ENCODE measurements at places on chromosomes 6 and 20.

DNA sequence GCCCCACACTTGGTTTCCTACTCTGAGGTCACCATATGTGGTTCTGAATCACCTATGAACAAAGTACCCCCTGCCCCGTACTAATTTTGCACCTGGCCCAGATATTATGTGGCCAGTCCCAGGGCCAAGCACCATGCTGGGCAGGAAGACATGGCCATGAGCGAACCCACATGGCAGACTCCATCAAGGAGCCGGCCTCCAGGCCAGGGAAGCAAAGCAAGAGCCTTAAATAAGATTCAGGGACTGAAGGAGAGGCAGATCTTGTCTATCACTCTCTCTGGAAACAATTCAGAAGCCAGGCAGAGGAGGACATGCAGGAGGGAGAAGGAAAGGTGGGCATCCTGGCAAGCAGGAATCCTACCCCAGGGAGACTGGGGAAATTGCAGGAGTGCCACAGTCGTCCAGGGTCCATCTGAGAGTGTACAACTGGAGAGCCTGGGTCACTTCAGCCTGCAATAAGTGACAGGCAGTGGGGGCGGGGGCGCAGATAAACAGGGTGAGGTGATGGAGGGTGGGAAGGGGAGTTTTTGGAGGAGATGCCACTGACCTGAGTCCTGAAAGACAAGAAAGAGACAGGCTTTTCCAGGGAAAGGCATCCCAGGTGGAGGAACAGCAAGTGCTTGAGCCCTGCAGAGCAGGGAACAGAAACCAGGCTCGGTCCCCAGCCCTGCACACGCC, 2.1 kb upstream of the BMP7 start:
- no peak for DNase-seq

DNA sequence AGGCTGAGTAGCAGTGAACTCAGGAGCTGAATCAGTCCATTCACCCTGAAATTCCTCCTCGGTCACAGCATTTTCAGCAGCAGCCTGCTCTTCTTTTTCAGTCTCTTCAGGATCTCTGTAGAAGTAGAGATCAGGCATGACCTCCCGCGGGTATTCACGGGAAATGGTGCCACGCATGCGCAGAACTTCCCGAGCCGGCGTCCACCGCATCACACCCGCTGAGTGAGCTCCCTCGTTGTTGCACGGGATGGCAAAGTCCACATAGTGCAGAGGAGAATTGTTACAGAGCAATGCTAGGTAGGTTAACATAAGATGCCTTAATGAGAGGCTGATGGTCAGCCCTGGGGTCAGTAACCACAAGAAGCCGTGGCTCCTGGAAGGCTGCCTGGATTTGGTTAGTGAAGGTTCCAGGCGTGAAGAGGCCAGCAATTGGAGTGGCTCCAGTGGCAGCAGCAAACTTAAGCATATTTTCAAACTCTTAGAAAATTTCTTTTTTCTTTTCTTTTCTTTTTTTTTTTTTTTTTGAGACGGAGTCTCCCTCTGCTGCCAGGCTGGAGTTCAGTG, 113.5 kb upstream of the HDAC2 start:
- no peak for DNase-seq

DNA sequence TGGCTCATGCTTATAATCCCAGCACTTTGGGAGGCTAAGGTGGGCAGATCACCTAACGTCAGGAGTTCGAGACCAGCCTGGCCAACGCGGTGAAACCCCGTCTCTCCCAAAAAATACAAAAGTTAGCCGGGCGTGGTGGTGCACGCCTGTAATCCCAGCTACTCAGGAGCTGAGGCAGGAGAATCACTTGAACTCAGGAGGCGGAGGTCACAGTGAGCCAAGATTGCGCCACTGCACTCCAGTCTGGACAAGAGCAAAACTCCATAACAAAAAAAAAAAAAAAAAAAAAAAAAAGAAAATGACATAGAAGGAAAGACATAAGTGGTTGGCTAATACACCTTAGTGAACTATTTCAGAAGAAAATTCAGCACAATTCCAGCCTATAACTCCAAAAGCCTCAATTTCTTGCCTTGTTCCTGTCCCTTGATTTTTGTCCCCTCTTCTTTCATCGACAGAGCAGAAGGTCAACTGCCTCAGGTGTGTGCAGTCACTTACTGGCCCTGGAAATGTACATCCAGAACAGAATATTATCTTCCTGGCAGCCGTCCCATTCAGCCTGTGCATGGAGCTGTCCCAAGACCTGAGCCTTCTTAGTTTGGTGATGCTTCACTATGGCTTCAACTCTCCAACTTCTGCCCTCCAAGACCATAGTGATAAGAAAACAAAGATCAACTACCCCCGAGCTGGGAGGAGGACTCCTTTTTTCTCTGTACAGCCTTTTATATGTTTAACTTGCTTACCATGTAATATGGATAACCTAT, 117.6 kb downstream of the LY86 start:
- no peak for DNase-seq

- DNase-seq, result no peak
Measured at GRCh38 chr6:14453712-14454472, 336.3 kb downstream of the CD83 start.

GRCh38 chr20:19826179-19826914, 68.3 kb downstream of the RIN2 start:
- DNase-seq, result no peak

GRCh38 chr6:117237561-117237960, 27.8 kb upstream of the VGLL2 start:
- no peak for DNase-seq

DNA sequence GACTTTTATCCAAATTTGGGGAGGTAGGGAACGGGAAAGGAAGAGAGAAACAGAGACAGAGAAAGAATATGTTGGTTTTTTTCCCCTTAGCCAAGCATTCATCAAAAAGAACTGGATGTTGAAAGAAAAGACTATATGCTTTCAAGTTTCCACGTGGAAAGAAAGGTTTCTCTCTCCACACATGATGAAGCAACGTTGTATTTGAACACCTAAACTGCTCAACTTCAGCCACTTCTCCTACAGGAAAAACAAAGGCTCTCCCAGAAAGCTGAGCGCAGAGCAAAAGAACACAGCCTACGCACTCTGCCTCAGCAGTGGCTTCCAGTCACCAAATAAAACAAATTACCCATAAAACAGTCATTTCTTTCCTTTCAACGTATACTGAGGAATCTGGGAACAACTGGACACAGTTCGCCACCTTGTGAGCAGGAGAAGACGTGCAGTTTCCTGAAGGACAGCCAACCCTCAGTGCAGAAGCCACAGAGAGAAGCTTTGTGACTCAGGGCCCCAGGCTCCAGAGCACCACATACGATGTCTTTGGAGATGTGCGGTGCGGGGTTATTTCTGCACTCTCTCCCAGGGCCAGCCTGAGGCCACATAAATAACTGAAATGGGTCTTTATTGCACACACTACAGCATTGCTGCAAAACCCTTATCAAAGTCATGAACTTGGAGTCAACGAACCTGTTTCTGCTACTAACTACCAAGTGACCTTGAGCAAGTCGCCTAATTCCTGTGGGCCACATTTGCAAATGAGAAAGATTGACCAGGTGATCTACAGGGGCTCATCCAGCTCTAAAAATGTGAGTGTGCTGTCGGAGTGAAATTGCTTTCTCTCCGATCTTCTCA, 10.1 kb downstream of the IL17F start:
- no peak for DNase-seq

DNA sequence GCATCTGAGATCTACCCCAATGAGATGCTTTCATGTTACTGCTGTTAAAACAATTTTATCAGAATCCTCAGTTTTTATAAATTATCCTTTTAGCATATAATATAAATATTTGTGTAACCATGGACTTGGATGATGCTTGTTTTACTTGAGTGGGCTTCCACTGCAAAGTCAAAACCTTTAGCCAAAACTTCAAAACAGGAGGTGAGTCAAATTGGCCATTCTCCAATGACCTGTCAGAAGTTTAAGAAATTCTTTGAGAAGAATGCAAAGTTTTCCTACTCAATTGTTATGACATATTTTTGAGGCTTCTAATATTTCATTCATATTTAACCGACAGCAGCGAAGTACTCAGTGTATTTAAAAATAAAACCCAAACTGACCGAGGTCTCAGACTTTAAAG, 507.9 kb downstream of the EYS start:
- DNase-seq, result no peak

Data from breast epithelium (tissue), 4 donors.